Stimulated activated CD4-positive, alpha-beta T cell treated with anti-CD3 and anti-CD28 coated beads, TNF-alpha, amount 100 ng/mL, for 1 hour (primary cell): ENCODE measurements at places on chromosomes 12 and 14.

GRCh38 chr12:102484017-102484416 is 3.7 kb upstream of the IGF1 start:
- DNase-seq = no peak

DNA sequence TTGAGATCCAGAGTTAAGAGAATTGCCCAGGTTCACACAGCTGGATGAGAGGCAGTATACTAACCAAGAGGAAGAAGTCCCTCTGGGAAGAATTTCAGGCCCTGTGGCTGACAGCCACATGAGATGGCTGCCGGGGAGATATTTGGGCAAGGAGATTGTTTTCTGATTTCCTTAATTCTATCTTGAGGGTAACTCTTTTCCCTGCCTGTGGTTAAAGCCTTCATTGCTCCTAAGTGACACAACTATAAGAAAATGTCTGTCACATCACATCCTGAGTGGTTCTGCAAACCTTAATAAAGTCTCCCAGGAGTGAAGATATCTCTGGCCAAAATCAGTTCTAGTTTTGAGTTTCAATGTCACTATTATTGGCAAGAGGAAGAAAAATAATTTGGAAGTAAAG is 9.6 kb downstream of the ARHGDIB start:
- DNase-seq = no peak

DNA sequence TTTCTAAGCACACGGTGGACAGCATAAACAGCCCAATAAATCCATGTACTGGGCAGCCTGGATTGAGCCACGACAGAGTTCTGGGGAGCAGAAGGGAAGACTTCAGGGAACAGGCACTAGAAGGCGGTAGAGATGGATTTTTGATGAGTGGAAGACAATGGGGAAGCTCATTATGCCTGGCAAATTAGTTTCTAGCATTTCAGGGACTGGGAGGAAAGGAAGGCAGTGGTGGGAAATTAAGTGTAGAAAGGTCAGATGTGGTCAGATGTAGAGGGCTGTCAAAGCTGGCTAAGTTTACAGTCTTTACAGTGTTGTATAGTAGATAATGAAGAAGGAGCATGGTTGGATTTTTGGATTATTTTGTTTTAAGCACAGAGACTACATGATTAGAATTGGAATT is 9.2 kb downstream of the EGLN3 start:
- no peak for DNase-seq

- DNase-seq = no peak
Observed at GRCh38 chr14:66495218-66496098, 9.3 kb downstream of the CCDC196 start.

GRCh38 chr12:32535288-32535999 is 136.1 kb downstream of the FGD4 start:
- no peak for DNase-seq

- DNase-seq = no peak
Observed at GRCh38 chr14:34857689-34858449, 17.3 kb downstream of the BAZ1A start.
